Pancreas (tissue), 10 donors: ENCODE measurements at places on chromosomes 6 and 20.

DNA sequence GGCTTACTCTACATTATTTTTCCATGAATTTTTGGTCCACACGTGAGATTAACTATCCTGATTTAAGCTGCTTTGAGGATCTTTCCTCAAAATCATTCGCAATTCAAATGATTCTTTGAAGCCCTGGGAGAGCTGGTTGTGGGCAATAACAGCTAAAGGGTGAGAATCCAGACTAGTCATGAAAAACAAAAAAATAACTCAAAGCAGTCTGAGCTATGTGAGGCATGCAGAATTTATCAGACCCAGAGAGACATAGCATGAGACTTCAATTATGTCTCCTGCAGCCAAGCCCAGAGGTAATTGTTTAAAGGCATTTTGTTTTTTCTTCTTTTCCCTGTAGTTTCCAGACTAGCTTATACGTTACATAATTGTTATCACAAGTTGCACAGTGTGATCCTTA, 517.3 kb upstream of the PTCHD4 start:
- no peak for DNase-seq

DNA sequence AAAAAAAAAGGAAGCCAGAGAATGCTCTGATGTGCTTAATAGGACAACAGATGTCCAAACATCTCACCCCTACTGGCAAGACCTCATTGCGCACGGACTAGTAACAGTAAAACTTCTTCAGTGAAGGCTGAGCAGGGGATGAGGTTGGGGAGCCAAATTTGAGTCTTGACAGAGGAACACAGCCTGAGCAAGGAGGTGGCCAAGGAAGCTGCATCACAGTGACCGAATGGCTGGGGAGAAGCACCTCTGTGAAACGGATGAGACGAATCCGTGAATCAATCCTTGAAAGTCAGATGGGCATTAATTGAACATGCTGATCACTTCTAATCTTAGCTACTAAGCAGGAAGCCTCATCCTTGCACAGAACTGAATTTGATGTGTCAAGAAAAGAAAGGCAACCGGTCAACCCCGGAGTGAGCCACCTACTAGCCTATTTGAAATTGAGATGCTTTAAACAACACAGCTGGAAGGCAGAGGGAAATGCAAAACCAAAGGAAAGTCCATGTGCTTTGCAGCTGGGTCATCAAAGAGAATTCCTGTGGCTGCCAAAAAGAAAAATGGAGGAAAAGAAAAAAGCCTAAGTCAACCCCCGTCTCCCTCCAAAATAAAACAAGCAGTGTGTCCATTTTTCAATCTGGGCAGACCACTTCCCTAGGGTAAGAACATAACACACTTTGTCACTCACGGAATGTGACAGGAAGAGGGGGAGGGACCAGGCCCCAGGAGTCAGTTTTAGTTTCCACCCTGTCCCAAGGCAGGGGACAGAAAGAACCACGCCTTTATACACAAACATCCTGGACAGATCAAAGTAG, 29.5 kb downstream of the PXDC1 start:
- no peak for DNase-seq

DNA sequence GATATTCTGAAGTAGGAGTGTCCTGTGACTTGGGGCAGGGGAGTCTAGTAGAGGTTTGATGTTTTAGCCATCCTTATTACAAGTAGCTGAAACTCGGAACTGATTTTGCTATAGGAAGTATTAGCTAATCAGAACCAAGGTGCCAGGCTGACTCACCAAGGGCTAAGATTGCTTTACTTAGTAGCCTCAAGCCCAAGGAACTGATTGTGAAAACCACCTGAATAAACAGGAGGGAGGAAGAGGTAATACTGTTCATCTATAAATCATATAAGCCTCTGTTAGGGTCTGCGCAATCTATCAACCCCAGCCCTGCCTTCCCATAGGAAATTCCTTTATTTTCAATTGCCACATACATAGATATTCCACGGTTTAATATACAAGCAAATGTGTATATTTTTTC, 54.4 kb downstream of the GNAS start:
- DNase-seq = no peak

GRCh38 chr20:24703284-24703610, 233.8 kb downstream of the SYNDIG1 start:
- no peak for DNase-seq

DNA sequence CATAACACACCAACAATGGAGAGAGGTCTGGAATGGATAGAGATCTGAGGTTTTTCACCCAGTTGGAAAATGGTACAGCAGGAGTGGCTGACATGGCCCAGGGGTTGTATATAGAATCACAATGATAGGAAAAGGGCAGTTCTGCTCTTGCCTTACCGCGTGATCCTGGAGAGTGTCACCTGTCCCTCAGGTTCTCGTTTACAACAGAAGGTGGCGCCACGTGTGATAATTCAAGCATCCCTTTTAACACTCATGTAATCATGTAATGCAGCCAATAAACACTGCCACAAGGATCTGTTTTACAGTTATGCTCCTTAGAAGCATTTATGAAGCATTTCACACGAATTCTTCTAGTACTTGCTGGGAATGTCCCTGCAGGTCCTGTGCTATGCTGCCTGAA, 12.9 kb upstream of the WFDC2 start:
- DNase-seq = no peak

GRCh38 chr6:17156112-17156921, 54.5 kb downstream of the STMND1 start:
- peak; percentile 50 for DNase-seq

DNA sequence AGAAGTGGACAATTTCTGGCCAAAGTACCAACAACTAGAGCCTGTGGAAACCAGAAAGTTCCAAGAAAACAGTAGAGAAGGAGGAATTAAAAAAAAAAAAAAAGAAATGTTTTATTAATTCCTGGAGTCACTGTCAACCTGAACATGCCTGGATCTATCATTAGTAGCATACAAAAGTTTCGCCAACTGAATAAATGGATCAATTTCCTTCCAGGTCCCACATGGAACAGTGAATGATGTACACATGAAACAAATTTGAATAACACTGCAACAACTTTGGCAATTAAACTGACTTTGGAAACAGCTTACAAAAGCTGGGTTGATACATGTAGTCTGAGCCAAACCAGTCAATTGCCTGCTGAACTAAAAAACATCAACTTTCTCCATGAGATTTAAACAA, 90.0 kb upstream of the HMGCLL1 start:
- DNase-seq = no peak

DNA sequence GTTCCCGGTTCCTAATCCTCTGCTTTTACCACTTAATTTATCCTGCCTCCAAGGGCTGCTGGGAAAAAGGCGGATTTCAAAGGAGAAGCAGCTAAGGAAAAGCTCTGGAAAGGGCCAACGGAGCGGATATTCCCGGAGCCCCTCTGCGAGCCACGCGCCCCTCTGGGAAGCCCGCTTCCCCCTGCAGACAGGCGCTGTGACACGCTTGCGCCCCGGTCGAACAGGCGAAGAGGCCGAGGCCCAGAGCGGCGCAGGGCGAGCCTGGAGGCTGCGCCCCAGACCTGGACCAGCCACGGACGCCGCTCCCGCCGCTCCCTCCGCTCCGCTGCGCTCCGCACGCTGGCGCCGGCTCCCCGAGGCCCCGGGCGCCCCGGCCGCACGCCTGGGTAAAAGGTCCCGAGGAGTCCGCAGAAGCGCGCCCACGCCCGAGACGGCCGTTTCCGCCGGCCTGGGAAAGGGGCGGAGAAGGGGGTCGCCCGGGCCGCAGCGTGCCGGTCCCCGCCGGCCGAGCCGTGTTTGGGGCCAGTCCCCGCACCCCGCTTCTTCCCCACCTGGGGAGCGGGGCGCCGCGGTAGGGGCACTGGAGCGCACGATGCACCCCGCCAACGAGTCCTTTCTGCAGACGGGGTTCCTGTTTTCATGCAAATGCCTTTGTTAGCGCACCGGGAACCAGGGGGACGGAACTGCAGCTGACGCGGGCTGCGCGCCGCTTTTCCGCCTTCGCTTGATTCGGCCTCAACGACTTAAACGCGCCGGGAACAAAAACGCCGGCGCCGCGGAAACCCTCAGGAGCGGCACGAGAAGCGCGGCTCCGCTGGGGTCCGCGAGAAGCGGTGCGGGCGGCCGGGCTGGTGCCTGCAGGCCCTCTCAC, 91.9 kb upstream of the SIRPA start:
- DNase-seq = no peak

DNA sequence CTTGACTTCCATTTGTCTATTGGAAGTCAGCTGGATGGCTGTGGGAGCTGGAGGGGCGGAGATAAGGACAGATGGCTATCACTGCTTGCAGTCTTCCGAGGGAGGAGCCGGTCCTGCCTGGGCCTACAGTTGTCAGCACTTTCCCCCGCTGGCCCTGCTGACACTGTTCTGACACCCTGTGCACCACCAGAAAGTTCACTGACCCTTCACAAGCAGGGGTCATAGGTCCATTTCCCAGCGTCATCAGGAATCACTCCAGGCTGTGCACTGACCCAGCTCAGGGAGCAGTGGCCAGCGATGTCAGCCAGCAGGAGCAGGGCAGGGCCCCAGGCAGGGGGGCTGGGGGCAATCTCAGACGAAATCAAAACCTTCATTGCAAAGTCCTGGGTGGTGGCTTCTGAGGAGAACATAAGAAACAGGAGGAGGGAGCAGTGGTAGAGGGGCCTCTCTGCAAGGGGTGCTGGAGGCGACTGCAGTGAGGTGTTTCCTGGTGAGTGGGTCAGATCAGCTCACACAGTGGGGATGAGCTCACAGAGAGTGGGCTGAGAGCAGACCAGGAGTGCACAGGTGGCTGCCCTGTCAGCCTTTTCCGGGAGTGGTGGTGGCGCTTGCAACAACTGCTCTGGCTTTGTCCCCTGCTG, 26.5 kb upstream of the PLEKHG1 start:
- no peak for DNase-seq

GRCh38 chr6:158955255-158955654, 44.7 kb downstream of the RSPH3 start:
- no peak for DNase-seq

GRCh38 chr20:53581444-53582250, 12.0 kb downstream of the ZNF217 start:
- no peak for DNase-seq

DNA sequence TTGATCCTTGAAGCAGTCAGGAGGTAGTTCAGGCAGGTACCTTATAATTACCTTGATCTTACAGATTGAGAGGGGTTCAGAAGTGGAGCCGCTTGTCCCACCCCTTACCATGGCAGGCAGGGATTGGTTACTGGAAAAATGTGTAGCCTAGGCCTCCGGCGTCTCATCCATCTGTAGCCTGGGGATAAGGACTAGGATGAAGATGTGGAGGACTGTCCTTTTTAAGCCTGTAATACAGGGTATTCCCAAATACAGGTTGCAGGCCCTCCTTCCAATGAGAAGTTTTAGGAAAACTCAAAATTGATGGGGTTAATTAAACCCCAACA, 2.8 kb downstream of the HMGA1 start:
- DNase-seq = no peak

DNA sequence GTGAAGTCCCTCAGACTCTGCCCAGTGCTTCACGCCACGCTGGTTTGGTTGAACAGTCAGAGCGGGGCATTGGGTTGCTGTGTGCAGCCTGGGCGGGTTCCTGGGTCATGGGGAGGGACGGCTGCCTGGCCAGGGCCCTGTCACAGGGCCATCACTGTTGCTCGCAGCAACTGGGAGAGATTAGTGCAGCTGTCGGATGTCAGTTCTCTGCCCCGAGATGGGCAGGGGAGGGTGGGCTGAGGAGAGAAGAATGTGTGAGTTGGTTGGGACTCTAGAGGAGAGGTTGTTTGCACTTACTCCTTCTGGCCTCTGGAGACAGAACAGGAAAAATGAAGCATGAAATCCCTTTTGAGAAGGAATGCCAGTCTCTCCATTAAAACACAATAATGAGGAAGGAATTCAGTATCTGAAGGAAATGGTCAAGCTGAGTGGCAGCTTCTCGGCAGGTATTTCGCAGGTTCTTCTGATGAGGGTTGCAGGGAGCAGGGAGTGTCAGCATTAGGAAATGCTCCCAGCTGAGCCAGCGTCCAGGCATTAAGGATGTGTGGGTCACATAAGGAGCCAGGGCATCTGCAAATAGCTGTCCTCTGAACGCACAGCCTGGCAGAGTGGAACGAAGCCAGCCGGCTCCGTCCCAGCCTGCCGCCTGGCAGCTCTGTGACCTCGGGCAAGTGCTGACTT, 95.9 kb downstream of the SSR1 start:
- peak; percentile 52 for DNase-seq

DNA sequence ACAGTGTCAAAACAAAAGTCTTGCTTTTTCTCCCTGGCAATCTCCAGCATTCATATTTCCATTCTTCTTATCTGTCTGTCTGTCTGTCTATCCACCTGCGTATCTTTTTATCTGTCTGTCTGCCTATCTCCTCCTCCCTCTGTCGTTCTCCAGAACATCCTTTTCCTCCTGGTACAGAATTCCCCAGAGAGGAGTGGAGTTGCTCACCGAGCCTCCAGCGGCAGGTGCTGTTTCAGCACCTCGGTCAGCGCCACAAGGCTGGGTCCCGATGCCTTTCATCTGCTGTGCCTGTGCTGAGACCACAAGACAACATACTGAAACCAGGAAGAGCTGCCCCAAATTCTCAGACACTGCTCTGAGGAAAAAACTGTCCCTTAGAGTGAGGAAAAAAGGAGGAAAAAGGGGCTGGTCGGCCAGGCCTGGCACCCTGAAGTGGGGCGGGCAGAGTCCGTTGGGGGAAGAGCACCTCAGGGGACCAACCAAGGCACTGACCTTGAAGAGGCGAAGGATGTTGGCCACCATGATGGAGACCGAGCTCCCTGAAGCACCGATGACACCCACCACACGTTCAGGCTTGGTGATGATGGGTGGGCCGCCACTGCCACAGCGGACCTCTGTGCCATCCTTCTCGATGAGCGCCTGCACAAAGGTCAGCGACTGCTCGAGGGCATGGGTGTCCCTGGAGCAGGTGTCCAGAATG, 13.3 kb downstream of the GRM4 start:
- no peak for DNase-seq

DNA sequence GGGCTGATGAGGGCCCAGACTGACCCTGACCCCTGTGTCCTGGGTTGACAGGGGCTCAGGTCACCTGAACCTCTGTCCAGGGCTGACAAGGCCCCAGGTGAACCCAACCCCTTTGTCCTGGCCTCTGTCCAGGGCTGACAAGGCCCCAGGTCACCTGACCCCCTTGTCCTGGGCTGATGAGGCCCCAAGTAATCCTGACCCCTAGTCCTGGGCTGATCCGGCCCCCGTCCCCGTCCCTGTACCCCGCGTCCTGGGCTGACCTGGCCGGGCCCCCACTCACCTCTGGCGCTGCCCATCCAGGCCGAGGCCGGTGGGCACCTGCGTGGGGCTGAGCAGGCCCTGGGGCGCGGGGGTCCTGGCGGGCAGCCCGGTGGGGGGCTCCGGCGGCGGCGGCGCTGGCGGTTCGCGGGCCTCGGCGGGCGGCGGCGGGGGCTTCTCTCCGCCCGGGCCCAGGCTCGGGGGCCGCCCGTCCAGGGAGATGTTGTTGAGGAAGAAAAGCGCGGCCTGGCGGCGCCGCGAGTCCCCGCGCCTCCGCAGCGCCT, 379 bp downstream of the CABLES2 start:
- peak; percentile 52 for DNase-seq
